ENCODE measurements at places on chromosomes 7 and 10. TPM values are rescaled to one million over a fixed set of nuclear protein-coding genes. Genes with fewer than 3 reads are reported as not detected.

DNA sequence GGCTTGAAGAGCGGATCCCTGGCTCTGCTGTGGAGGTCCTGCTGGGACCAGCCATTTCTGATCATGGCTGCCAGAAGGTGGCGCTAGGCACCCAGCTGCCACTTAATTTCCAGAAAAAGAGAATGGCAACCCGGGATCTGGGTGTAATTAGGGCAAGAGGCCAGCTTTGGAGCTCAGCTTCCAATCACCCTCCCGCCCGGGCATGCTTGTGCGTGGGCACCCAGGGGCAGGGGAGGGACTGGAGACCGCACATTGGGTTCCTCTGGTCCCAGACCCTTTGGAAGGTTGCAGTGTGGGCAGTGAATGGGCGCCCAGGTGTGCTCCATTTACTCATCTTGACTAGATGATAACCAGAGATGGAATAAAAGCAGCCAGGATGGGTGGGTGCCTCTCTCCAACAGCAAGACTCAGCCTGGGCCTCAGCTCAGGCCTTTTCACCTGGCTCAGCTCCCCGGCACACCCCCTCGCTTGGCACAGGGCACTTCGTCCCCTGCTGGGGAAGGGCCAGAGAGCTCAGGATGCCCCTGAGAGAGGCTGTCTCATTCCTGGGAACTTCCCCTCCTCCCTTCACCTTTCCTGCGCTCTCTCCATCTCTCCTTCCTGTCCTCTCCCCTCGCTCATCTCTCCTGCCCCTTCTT, 14.7 kb downstream of the FAM241B start:
- no peak overlapping the region for H3K27ac ChIP-seq
- H3K27me3 ChIP-seq, result no peaks in the 10 kb centered on the region
- peaks cover 12% of the 10 kb centered on the region for H3K4me1 ChIP-seq
- no peak overlapping the region for H3K4me3 ChIP-seq

The AKR1E2 gene
- 7.5 TPM for total RNA-seq

DNA sequence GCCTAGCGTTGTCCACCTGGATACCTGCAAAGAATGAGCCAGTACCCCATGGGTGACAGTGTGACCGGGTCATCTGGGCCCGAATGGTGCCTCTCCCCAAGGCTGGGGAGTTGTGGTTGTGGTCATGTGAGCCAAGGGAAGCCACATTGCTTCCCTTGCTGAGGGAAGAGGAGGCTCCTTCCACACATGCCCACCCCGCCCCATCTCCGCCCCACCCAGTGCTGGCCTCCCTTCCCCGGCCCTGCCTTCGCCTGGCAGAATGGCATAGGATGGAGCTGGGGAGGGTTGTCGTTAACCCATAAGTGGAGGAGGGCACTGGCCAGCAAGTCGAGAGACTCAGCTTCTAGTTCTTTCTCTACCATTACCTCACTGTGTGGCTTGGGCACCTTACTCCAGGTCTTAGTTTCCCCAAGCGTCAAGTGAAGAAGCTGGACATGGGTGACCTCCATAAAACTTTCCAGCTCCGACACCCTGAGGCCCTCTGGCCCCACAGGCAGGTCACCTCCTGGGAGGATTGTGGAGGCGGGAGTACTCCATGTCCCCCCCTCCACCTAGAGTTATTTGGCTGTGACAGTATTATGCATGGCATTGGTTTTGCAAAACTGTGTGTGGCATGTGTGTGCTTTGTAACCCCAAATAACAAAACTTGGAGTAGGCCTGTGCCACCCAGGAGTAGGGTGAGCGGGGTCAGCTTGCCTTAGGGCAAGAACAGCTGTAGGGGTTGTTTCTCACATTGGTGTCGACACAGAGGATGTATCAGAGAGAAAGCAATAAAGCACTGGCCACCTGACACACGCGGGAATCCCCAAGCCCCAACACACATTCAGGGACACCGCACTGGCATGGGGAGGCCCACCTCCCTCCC, 90.5 kb upstream of the MACROH2A2 start:
- H3K4me1 ChIP-seq, result no peaks in the 10 kb centered on the region
- no peaks in the 10 kb centered on the region for H3K27me3 ChIP-seq
- no peak overlapping the region for H3K27ac ChIP-seq
- no peak overlapping the region for H3K4me3 ChIP-seq

GRCh38 chr7:24742506-24743162, 14.6 kb downstream of the GSDME start:
- H3K4me3 ChIP-seq, result no peak overlapping the region
- H3K4me1 ChIP-seq, result no peaks in the 10 kb centered on the region
- H3K36me3 ChIP-seq, result no peaks in the 10 kb centered on the region
- no peak overlapping the region for H3K27ac ChIP-seq
- no peaks in the 10 kb centered on the region for H3K27me3 ChIP-seq

DNA sequence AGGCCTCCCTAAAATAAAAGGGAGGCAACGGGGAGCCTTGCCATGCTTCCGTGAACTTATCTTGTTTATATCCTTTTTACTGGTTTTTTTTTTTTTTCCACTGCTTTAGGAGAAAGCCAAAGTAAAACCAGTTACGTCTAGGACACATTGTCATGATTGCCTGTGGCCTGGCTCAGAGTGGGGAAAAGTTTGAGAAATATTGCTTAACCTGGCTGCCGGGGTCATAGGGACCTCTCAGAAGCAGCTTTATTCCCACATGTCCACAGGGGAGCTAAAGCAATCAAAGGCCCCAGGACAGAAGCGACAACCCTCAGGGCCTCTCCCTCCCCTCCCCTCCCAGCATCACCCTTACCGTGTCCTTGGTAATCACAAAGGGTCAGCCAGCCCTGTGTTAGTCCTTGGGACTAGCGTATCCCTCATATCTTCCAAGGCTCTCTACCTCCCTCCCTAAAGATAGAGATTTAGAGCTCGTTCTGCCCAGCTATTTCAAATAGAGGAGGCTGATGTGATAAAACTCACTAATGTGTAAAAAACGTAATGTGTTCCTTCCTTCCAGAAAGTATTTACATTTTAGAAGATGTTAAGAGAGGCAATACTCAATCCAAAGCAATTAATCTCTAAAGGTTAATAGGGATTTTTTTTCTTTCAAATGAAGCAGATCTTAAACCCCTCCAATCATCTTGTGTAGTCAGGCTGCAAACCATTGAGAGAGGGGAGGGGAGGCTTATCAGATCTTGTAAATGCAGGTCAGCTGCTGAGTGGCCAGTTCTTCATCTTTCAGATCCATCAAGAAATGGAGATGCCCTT, 64.8 kb upstream of the PRKAR2B start:
- no peak overlapping the region for H3K27ac ChIP-seq
- no peak for DNase-seq
- H3K4me3 ChIP-seq, result no peak overlapping the region

The NKX1-2 gene
- not detected for total RNA-seq

GRCh38 chr10:114304571-114305421, 65.7 kb downstream of the VWA2 start:
- peak; percentile 53 for DNase-seq
- H3K4me1 ChIP-seq, result peaks cover 14% of the 10 kb centered on the region
- H3K36me3 ChIP-seq, result peaks cover 11% of the 10 kb centered on the region
- H3K4me3 ChIP-seq, result no peak overlapping the region
- no peak overlapping the region for H3K27ac ChIP-seq
- H3K27me3 ChIP-seq, result no peaks in the 10 kb centered on the region

The DNAJB9 gene
- 40.0 TPM for total RNA-seq

Data from lung (tissue), 17 donors.